ENCODE measurements at places on chromosomes 13 and 19.

- DNase-seq = no peak
These were observed at the start of gene GPR18 for GRCh38 chr13:99258210-99258860. TSS of gene GPR18 (minus strand) at chr13:99258379. CDS start at chr13:99255872, 2,507 bp downstream.

GRCh38 chr19:36605101-36605876 lies at the start of gene ZNF382:
TSS of gene ZNF382 (plus strand) at chr19:36605313. CDS start at chr19:36609915, 4,602 bp downstream.
- peak; percentile 80 for DNase-seq

DNA sequence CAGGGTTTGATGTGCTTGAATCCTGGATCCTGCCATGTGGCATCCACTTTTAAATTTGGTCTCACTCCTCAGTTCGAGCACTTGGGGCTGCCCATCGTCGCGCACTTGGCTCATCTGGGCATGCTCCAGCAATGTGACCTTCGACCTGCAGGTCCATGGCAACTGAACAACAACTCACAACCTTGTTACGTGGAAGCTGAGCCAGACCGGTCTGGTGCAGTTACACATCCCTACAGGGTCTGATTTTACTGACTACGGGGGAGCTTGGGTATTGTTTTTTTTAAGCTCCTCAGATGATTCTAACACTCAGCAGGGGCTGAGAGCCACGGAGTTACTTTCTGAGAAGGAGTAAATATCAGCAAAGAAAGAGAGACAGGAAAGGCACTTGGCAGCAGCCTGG lies 769.6 kb downstream of the UQCRFS1 start:
- DNase-seq = no peak

DNA sequence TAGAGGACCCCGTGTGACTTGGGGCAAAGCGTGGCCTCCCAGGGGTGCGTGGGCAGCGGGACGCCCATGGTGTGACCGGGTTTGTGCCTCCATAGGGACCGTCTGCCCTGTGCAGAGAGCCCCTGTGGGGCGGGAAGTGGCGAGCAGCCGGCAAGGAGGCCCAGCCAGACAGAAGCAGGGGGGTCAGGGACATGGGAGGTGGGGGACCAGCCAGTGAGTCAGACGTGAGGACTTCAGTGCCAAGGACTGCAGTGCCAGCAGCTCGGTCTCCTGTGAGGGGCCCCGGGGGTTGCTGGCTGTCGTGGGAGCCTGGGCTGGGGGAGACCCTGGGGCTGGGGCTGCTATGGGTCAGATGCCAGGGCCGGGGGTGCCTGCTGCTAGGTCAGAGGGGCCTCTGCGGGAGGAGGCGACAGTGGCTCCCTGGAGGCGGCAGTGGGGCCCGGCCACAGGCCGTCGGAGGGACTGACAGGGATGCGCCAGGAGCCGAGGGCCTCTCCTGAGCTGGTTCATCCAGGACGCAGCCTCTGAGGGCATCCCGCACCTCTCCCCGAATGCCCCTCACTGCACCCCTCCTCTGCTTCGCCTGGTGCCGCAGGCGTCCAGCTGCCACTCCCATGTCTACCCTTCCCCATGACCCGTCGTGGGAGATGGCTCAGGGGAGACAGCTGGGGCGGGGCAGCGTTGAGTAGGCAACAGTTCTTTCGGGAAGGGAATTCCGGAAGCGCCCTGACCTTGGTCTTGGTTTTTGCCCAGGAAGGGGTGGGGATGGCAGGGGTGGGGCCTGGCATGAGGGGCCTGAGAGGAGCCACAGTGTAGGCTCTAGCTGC lies 80.0 kb downstream of the KDM4B start:
- no peak for DNase-seq

DNA sequence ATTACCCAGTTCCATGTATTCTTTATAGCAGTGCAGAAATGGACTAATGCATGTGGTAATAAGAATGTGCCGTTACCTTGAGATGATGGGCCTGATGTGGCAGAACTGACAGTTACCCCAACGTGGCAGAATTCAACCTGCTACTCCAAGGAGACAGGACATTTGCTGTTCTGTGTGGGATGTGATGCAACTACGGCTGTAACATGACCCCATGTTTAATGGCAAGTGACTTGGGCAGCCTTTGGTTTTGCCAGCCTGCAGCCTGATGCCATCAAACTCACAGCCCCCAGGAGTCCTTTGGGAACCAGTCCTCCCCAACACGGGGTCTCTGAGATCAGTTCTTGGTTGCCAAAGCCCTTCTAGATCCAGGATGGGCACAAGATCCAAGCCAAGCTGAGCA lies 107.3 kb downstream of the ZNF557 start:
- DNase-seq = no peak

DNA sequence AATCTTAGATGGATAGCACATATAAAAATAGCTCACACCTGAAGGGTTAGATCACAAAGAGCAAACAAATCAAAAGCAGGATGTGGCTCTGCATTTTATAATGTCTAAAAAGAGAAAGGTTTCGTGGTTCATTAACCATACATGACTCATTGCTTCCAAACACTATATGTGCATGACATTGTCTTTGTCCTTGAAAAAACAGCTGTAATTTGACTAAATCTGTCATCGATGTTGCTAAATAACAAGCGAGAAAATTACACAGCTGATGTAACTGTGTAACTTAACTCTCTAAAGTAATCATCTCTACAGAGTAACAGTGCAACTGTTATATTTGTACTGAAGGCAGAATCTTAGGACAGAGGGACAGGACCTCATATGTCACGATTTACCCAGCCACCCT lies 383.1 kb upstream of the GPC6 start:
- DNase-seq = no peak

- peak; percentile 29 for DNase-seq
These were observed 469 bp downstream of the COX6B2 start for GRCh38 chr19:55353803-55354697.

DNA sequence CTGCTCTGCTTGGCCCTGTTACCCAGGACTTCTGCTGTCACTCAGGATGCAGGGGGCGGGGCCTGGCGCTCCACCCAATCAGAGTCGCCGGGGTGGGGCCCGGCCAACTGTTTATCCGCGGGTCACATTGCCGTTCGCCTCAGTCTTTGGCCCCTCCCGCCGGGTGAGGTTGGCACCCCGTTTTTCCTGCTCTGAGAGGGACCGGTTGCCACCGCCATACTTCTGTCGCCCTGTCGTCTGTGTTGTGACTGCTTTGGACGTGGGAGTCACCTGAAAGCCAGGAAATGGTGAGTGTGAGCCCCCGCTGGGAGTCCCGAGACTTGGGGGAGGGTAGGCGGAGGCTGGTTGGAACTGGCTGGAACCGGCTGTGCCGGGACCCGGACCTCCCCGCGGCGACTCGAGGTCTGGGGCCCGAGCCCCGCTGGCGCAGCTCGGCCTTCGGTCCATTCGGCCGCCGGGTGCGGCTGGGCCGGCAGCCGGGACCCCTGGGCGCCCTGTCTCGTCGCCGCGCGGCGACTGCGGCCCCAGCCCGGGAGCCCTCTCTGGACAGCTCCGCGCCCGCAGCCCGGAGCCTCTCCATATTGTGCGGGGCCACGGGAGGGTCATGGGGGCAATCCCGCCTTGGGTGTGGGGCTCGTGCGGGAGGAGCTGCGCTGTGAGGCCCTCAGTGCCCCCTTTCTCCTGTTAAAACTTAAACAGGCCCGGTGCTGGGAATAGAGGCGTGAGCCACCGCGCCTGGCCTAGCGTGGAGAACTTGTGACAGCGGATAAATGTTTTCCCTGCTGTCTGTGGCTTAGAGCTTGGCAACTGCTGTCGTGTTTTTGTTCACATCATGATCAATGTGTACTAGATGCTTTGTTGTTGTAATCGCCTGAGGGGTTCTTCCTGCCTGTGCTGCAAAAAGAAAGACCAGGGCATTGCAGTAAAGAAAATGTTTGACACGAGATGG lies at the start of gene ZNF844:
Gene ZNF844, plus strand, starts transcription at position 142 of the 949 bp plus-strand sequence. Its CDS starts 143 bp downstream, at position 285.
- peak; percentile 31 for DNase-seq

GRCh38 chr13:90533866-90534265 lies 813.6 kb upstream of the MIR17HG start:
- no peak for DNase-seq

- no peak for DNase-seq
These were observed 468 bp downstream of the S1PR5 start for GRCh38 chr19:10516671-10517286.

GRCh38 chr19:1064661-1065605 lies 2.0 kb upstream of the ARHGAP45 start:
- no peak for DNase-seq

Data from stimulated activated CD8-positive, alpha-beta memory T cell treated with anti-CD3 and anti-CD28 coated beads, Interleukin-15, amount 100 ng/mL, for 24 hours (primary cell).